Left renal pelvis (tissue), 4 donors: ENCODE measurements at places on chromosomes 3 and 15. TPM values are rescaled to one million over a fixed set of nuclear protein-coding genes. Genes with fewer than 3 reads are reported as not detected.

The IL17RB gene
- polyA plus RNA-seq = 18.8 TPM

The TRPM1 gene
- 0.67 TPM for polyA plus RNA-seq

The CHL1 gene
- polyA plus RNA-seq = 21.2 TPM

The GMNC gene
- polyA plus RNA-seq = 4.2 TPM

The SCN5A gene
- 2.0 TPM for polyA plus RNA-seq

The GOLGA6L9 gene
- polyA plus RNA-seq = 6.1 TPM

The CPEB1 gene
- polyA plus RNA-seq = 0.91 TPM

The EOMES gene
- polyA plus RNA-seq = 0.23 TPM

GRCh38 chr15:31300981-31301672 is 25.5 kb upstream of the KLF13 start:
- DNase-seq = no peak

GRCh38 chr3:81436182-81436581 is 325.3 kb downstream of the GBE1 start:
- DNase-seq = no peak

- DNase-seq = no peak
Observed at GRCh38 chr15:25136119-25136518, 181.3 kb downstream of the SNRPN start.

- DNase-seq = no peak
Observed at GRCh38 chr3:186476541-186476940, 67.6 kb downstream of the CRYGS start.

- DNase-seq = peak; percentile 70
Observed at GRCh38 chr3:49276475-49277382, at the start of gene C3orf62. TSS of gene C3orf62 (minus strand) at chr3:49277232. CDS start at chr3:49276872, 360 bp downstream.

- DNase-seq = no peak
Observed at GRCh38 chr15:38611228-38611627, 46.6 kb upstream of the RASGRP1 start.

GRCh38 chr3:20130106-20130505 is 55.9 kb downstream of the SGO1 start:
- DNase-seq = peak; percentile 42

DNA sequence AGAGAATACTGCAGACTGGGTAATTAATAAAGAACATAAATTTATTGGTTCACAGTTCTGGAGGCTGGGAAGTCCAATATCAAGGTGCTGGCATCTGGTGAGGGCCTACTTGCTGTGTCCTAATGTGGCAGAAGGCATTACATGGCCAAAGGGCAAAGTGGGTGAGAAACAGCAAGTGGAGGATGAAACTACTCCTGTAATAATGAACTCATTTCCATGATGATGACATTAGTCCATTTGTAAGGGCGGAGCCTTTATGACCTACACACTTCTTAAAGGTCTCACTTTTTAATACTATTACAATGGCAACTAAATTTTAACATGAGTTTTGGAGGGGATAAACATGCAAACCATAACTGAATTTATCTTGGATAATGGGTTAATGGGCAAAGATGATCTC is 139.6 kb upstream of the SGO1 start:
- no peak for DNase-seq

DNA sequence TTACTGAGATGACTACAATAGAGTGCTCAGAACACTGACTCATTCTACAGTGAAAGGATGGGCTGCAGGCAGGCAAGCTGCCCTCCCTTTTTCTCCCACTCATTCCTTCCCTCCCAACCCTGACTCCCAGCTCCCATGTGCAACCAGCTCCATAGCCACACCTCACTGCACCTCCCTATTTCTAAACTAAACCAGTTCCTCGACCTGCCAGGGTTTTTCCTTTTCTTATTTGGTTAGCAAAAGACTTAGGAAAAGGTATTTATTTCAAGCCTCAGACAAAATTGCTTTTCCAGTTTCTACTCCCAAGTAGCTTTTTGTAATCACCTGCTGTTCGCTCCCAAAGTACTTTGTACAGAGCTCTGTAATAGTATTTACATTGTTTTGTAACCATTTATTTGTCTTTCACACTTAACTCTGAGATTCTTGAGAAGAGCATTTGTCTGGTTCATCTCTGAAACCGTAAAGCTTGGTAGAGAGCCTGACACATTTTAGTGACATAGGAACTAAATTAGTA is 2.2 kb downstream of the AADAC start:
- peak; percentile 42 for DNase-seq

DNA sequence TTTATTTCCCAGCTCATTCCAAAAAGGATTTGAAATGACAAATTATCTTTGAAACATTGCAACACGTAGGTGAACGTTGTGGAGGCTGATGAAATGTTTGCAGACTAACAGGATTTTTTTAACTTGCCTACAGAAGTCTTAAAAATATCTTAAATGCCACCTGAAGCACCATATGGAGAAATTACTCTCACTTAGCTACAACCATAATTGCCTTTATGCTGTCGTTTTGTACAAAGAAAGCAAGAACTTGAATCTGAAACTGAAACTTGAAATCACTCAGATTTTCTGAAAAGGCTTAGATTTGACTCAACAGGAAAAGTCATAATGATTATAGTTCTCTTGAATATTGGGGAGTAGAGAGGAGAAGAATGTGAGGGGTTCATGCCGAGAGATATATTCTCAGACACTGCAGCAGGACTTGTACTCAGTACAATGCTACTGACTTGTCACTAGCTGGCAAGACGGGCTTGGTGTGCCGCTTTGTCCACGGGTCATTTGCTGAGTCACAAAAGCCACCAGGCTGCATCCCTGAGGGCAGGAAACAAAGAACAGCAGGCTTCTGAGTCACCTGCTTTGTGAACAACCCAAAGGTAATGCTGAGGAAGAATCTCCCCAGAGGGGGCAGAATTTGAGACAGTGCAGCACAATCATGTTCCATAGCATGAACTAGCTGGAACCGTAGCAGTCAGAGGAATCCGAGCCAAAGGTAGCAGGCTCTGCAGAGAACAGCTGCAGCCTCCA is 7.1 kb upstream of the FMN1 start:
- DNase-seq = peak; percentile 30

DNA sequence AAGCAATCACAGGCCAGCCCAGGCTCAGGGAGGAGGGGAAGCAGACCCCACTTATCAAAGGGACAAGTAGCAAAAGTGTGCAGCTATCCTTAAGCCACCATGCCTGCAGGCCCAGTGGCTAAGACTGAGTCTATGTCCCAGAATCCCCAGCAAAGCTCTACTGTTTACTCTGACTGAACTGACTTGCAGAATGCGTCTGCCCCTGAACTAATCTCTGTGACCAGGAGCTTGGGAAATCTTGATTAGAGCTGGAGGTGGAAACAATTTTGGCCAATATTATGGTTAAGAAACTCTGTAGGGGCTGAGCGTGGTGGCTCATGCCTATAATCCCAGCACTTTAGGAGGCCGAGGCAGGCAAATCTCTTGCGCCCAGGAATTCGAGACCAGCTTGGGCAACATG is 22.6 kb downstream of the DPH3 start:
- no peak for DNase-seq

DNA sequence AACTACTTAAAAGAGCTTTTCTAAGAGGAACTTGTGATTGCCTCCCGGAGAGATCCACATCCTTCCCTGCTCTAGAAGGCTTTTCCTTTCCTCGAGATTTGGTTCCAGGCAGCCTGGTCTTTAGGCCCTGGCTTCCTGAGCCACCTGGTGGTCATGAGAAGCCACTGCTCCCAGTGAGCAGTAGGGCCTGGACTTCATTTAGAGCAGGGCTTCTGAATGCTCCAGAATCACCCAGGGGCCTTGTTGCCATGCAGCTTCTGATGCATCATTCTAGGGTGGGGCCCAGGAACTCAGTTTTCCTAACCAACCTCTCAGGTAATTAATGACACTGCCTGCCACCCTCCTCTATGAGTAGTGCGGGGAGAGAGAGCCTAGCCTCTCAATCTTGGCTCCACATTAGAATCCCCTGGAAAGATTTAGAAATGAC is 29.6 kb downstream of the PSMD6 start:
- peak; percentile 61 for DNase-seq

DNA sequence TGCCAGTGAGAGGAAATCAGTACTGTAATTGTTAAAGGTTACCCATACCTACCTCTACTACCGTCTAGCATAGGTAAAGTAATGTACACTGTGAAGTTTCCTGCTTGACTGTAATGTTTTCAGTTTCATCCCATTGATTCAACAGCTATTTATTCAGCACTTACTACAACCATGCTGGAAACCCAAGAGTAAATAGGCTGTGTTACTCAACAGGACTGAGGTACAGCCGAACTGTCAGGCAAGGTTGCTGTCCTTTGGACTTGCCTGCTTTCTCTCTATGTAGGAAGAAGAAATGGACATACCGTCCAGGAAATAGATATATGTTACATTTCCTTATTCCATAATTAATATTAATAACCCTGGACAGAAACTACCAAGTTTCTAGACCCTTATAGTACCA is 265.5 kb downstream of the NR2F2 start:
- no peak for DNase-seq

GRCh38 chr3:34374521-34374920 is 576.1 kb downstream of the PDCD6IP start:
- DNase-seq = no peak
